ENCODE measurements at places on chromosomes 5 and 9. TPM values are rescaled to one million over a fixed set of nuclear protein-coding genes. Genes with fewer than 3 reads are reported as not detected.

CDC42SE2 gene
- total RNA-seq = 27.8 TPM

DNA sequence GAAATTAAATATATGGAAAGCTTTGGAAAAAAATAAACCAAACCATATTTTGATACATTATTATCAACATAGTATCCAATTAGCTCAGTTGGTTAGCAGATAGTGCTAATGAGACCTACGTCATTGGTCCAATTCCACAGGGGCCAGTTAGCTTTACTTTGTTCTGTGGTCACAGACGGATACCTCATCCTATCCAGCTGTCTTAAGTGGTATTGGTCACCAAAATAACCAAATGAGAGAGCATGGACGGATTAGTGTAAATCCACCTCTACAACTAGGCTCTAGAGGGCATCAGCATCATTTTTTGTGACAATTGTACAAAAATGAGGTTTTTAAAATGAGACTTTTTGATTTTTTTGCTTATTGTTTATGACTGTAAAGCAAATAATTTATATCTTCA is 364.2 kb downstream of the KIAA0825 start:
- peaks cover 2% of the 10 kb centered on the region for H3K27me3 ChIP-seq
- H3K4me3 ChIP-seq = no peak overlapping the region
- no peak for DNase-seq
- H3K4me1 ChIP-seq = no peaks in the 10 kb centered on the region
- no peaks in the 10 kb centered on the region for H3K36me3 ChIP-seq
- no peak overlapping the region for H3K27ac ChIP-seq

DNA sequence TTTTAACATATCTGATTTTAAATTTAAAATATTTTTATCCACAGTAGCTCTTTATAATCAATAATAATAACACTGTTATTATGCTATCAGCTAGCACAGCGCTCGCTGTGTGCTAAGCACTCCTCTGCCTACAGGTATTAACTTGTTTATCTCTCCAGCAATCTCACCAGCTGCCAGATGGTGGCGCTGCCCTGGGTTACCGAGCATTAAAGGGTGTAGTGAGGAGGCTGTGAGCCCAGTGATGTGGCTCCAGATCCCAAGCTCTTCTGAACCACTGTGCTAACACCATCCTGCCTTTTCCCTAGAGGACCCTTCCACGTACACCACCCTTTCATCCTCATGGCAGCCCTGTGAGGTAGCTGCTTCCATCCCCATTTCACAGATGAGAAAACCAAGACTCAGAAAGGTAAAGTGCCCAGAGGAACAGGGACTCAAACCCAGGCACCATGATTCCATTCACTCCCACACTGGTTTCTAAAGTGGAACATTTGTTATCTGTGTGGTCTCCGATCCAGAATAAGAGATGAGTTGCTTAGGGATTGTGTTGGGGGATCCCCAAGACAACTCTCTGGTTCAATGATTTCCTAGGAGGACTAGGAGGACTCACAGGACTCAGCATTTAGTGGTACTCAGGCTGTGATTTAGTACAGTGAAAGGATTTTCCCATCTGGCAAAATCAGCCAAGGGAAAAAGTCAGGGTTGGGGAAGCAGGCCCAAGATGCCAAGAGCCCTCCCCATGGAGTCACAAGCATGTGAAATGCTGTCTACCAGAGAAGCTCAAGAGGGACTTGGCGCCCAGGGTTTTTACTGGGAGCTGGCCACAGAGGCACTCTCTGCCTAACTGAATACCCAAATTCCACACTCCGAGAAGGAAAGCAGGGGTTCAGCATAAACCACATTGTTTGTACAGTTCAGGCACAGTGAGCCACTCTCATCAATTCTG is 7.0 kb downstream of the IGFBPL1 start:
- DNase-seq = no peak
- H3K27me3 ChIP-seq = peaks cover 52% of the 10 kb centered on the region
- H3K36me3 ChIP-seq = no peaks in the 10 kb centered on the region
- H3K4me1 ChIP-seq = peaks cover 20% of the 10 kb centered on the region
- H3K27ac ChIP-seq = no peak overlapping the region

SPINK6 gene
- not detected for total RNA-seq

MLANA gene
- total RNA-seq = 12.1 TPM

- H3K27me3 ChIP-seq = no peaks in the 10 kb centered on the region
- H3K27ac ChIP-seq = peak overlapping the region; percentile 66
- DNase-seq = no peak
- H3K36me3 ChIP-seq = no peaks in the 10 kb centered on the region
- peaks cover 53% of the 10 kb centered on the region for H3K4me1 ChIP-seq
These were observed 297.0 kb upstream of the ACTBL2 start for GRCh38 chr5:57779383-57780223.

- H3K27ac ChIP-seq = no peak overlapping the region
- peaks cover 15% of the 10 kb centered on the region for H3K27me3 ChIP-seq
- no peak overlapping the region for H3K4me3 ChIP-seq
These were observed 62.1 kb downstream of the GAS1 start for GRCh38 chr9:86885232-86885631.

GRCh38 chr9:105647595-105648349 is 14.5 kb upstream of the TAL2 start:
- no peak overlapping the region for H3K27ac ChIP-seq
- peaks cover 2% of the 10 kb centered on the region for H3K36me3 ChIP-seq

All from type B pancreatic cell (in vitro differentiated cells).